CD4-positive, alpha-beta T cell treated with Interleukin-2 at 100 ng/mL for 4 hours (primary cell): ENCODE measurements at places on chromosomes 11 and 22.
A peak's percentile ranks its signal among the peaks of the same experiment; 100 is the strongest.

GRCh38 chr22:29359469-29359868 lies 28.9 kb downstream of the AP1B1 start:
- no peak for DNase-seq

GRCh38 chr11:93903989-93904388 lies 53.6 kb upstream of the VSTM5 start:
- DNase-seq: no peak

DNA sequence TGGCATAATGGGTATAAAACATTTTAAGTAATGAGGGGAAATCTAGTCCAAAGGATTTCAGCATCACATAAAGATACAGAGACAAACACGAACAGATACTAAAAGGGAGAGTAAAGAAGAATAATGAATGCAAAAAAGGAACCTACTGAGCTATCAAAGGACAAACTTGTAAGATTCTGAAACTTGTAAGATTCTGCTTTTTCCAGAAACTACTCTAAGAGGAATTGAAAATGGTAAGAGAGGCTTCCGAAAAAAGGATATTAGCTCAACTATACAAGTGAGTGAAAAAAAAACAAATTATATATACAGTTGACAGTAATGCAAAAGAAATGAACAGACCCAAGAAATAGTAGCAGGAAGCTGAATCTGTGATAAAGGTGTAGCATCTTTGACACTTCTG lies 37.7 kb downstream of the POLD3 start:
- DNase-seq: no peak

- DNase-seq: no peak
Measured at GRCh38 chr11:63511048-63511748, 5.3 kb downstream of the LGALS12 start.

DNA sequence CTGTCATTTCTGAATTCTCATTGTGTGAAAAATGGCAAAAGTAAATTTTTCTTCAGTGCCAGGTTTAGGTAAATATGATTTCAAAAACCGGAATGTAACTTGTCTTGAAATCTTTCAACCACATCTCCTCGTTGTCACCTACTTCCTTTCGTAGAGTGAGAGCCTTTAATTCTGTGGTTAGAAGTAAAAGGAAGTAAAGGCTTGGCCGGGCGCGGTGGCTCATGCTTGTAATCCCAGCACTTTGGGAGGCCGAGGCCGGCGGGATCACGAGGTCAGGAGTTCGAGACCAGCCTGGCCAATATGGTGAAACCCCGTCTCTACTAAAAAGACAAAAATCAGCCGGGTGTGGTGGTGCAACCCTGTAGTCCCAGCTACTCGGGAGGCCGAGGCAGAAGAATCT lies 29.8 kb downstream of the SGSM3 start:
- DNase-seq: peak; percentile 65

GRCh38 chr22:16955678-16956210 lies 52.3 kb downstream of the GAB4 start:
- no peak for DNase-seq

GRCh38 chr11:78572394-78572793 lies 2.3 kb downstream of the NARS2 start:
- no peak for DNase-seq

GRCh38 chr11:72771507-72771906 lies 19.3 kb upstream of the ARAP1 start:
- no peak for DNase-seq

- no peak for DNase-seq
Measured at GRCh38 chr11:32940865-32941264, 48.3 kb downstream of the QSER1 start.

- DNase-seq: no peak
Measured at GRCh38 chr22:45704648-45705047, 33.0 kb downstream of the ATXN10 start.

DNA sequence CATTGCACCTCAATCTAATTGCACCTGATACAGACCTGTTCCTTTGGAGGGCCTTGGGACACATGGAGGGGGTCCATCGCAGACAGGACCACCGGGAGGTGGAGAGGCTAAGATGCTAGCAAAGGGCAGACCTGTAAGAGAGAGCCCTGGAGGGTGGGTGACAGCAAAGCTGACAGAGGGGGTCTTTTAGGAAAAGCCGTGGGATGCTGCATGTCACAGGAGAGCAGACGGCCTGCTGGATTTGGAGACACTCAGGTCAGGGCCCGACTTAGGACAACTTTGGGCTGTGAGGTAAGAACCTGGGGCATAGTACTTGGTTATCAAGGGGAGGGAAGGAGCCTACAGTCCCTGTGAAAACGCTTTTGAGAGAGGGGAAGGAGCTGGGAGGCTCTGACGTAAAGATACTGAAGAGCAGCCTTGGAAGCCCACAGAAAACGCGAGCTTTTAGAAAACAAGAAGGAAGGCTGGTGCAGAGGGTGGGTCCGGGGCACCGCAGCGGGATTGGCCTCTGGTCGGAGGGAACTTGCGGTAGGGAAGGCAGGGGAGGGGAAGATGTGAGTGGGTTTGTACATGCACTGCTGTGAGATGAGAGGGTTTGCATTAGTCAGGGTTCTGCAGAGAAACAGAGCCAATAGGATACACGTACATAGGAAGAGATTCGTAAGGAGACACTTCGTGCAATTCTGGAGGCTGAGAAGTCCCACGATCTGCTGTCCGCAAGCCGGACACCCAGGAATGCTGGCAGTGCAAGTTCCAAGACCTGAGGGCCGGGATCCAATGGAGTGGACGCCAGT lies 868.5 kb downstream of the TBC1D22A start:
- DNase-seq: no peak

- DNase-seq: no peak
Measured at GRCh38 chr11:96238563-96239135, 104.3 kb downstream of the MAML2 start.

GRCh38 chr22:17633217-17633997 lies 4.9 kb upstream of the ATP6V1E1 start:
- DNase-seq: no peak

- DNase-seq: no peak
Measured at GRCh38 chr22:45934659-45935341, 42.2 kb downstream of the WNT7B start.

DNA sequence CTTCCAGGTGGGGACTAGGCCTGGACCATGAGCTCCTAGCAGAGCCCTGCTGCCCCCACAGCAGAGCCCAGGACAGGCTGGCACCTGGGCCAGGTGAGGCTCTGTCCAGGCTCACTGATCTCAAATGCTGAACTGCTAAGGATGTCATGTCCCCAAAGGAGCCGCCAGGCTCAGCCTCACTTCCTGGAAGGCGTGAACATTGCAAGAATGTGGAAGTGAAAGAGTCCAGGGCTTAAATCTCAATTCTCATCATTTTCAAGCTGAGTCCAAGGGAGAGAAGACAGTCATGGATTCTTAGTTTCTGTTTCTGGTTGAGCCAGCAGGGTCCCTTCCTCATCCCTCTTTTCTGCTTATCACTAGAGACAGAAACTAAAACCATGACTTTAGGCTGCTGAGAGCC lies 5.0 kb downstream of the ASCL2 start:
- peak; percentile 14 for DNase-seq

DNA sequence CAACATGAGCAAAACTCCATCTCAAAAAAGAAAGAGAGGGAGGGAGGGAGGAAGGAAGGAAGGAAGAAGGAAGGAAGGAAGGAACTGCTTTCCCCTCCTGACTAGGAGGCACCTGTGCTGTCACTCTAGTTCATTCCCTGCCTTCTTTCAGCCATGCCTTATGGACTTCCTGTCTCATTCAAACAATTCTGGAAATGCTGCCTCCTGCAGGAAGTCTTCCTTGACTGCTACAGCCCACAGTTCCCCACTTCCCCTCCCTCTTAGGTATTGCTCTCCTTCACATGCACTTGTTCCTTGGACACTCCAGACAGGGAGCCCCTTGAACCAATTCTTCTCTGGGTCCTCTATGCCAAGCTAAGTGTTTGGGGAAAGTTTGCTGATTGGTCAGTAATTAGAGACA lies 31.6 kb upstream of the WNT11 start:
- no peak for DNase-seq

DNA sequence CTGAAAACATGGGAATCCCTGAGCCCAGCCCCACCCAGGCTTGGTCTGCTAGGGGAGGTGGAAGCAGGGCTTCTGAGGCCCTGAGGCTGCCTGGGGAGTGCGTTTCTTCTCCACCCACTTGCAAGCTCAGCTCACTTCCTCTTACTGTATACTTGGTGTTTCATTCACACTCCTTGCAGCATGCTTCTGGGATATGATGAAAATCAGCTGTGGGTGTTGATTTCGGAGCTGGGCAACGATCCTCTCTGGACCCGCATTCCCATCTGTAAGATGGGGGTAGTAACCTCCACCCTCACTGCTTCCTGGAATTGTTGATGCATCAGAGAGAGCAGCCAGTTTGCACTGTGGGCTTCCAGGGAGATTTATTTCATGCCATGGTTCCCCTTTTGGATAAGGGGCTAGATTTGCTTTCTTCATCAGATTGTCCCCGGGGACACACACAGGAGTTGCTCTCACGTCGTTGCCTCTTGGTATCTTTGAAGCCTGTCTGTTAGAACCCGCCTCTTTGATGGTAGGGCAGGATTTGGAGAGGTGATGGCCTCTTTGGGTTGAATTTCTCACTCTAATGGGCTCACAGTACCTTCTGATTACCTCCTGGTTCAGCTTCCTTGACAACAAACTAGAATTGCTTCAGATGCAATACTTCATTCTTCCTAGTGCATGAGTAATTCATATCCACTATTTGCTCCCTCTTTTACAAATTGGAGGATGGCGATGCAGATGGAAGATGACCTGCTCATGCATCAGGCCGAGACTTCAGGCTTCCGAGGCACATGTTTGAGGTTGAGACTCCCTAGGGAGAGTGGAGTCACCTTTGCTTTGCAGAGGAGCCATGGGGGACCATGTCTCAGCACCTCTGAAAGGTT lies 40.4 kb downstream of the BCR start:
- no peak for DNase-seq

DNA sequence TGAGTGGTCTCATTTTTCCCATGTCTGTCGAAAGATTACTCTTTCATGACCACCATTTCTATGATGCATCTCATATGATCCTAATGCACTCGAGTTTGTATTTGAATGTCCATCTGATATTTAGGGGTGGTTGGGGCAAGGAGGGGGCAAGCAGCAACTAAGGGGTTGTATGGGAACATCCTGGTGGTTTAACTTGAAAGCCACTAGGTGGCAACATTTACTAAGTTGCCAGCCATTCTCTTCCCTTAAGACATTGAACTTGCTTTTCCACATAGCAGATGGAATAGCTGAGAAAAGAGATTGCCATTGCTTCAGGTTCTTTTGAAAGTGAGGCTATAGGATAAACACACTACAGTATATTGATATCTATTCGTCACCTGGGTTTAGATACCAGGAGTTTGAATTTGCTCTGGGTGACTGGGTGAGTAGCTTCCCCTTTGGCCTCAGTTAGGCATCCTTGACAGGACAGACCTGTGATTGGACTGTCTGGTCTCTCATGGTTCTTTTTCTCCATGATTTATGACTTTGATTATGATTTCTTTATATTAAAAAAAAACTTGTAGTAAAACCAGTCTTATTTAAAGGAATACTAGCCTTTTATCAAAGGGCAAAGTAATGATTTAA lies 32.4 kb downstream of the NF2 start:
- peak; percentile 24 for DNase-seq

DNA sequence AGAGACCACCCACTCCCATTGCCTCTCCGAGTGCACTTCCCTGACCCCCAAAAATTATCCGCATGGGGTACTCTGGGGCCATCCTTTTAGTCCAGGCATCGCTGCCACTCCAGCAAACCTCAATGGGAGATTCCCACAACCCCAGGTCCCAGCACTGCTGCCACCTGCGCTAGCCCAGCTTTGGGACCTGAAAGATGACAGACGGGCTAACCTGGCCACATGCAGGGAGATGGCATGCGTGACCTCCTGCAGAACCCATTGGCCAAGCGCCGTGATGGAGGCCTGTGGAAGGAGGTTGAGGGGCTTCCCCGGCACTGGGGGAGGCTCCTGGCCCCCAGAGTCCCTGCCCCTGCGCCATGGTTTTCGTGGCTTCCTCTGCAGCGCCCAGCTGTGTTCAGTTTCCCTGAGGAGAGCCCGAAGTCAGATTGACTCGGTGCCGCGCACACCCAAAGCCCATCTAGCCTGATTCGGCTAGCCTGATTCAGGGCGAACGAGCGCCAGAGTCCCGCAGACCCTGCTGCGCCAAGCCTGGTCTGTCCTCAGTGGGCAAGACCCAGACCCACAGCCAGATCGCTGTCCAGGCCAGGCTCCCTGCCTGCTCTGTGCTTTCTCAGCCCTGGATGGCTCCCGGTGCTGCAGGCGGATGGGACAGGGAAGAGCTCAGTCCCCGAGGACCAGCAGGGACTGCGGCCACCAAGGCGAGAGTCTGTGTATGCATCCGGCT lies 751 bp upstream of the WNT7B start:
- DNase-seq: no peak

- DNase-seq: no peak
Measured at GRCh38 chr11:16982256-16982671, 31.9 kb downstream of the PLEKHA7 start.

- no peak for DNase-seq
Measured at GRCh38 chr11:19020831-19021230, 39.7 kb downstream of the MRGPRX2 start.

GRCh38 chr11:73272680-73273038 lies 521 bp downstream of the P2RY6 start:
- DNase-seq: no peak

DNA sequence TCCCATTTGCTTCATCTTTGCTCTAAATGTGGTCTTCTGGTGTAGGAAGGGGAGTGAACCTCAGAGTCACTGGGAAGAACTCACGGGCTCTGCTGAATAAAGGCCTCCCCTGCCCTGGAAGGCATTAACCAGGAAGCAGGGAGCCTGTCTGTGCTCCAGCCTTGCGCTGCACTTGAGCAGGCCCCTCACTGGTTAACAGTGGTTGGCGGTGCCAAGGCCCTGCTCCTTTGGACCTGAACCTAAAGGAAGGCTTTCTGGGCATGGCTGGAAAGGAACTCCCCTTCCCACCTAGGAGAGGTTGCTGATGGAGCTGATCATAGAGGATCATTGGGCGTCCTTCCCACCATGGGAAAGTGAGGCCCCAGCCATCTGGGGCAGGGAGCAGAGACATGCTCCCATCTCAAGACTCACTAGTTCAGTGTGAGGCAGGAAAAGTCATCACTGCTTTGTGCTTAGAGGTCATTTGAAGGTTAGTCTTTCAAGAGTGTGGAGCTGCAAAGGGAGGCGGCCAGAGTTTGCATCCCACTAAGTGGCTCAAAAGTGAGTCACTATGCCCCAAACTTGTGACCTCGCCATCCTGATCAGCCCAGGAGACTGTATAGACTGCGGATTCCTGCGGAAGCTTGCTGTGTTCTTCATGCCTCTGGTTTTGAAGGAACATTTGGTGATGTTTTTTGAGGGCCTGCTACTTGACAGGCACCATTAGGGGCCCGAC lies 50.4 kb downstream of the DBX1 start:
- DNase-seq: no peak
